ENCODE measurements at places on chromosomes 4 and X.
A peak's percentile ranks its signal among the peaks of the same experiment; 100 is the strongest.

- no peak for DNase-seq
Observed at GRCh38 chr4:19520939-19521520, 730.7 kb upstream of the SLIT2 start.

GRCh38 chr4:143285696-143286437 lies 50.8 kb upstream of the GAB1 start:
- no peak for DNase-seq

DNA sequence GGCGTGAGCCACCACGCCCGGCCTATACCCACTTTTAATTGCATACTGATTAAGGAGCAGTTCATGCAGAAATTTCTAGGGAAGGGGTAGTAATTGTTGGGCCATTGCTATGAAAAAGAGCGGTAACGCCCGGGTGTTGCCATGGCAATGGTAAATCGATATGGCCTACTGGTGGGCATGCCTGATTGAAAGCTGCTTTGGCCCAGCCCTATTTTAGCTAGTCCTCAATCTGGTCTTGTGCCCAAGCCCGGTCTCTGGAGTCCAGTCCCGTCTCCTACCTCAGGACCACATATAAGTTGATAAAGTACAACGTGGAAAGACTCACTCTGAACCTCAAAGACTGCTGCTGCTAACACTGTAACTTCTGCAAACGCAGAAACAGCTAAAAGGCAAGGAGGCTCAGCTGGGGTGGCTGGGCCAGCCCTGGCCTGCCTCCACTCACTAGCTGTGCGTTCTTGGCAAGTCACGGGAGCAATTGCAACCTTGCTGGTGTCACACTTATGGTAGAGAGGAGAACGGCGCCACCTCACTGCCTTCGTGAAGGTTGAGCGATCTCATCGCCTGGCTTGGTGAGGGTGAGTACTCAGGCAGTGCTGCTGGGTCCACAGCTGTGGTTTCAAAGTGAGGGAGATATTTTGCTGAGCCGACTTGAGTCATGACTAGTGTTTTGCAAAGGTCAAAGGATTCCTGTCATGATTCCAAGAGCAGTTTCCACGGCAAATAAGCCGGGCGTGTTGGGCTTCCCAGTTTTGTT lies 57.0 kb upstream of the GRPEL1 start:
- DNase-seq: peak; percentile 96

GRCh38 chr4:176358083-176358469 lies 38.3 kb downstream of the SPCS3 start:
- no peak for DNase-seq

DNA sequence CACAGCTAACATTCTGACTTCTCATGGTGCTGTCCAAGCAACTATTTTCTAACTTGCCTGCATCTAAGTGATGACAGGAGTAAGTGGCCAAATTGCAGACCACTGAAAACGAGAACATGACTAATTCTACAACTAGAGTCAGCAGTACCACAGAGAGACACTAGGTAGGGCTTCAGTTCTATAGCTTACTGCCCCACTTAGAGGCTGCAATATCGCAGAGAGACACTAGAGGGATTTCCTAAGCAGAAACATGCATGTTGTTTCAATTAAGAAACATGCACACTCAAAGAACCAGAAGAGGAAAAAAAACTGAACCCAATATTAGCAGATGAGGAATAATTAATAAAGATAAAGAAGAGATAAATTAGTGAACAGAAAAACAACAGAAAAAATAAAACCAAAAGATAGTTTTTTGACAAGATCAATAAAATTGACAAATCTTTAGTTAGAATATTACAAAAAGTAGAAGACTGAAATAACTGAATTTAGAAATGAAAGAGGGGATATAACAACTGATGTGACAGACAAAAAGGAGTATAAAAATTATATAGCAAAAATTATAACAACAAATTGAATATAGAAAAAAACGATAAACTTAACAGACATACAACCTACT lies 100.8 kb downstream of the SPIN4 start:
- peak; percentile 82 for DNase-seq

All from iris pigment epithelial cell (primary cell).